GM13976 (cell line): ENCODE measurements at places on chromosomes 2 and 18.

DNA sequence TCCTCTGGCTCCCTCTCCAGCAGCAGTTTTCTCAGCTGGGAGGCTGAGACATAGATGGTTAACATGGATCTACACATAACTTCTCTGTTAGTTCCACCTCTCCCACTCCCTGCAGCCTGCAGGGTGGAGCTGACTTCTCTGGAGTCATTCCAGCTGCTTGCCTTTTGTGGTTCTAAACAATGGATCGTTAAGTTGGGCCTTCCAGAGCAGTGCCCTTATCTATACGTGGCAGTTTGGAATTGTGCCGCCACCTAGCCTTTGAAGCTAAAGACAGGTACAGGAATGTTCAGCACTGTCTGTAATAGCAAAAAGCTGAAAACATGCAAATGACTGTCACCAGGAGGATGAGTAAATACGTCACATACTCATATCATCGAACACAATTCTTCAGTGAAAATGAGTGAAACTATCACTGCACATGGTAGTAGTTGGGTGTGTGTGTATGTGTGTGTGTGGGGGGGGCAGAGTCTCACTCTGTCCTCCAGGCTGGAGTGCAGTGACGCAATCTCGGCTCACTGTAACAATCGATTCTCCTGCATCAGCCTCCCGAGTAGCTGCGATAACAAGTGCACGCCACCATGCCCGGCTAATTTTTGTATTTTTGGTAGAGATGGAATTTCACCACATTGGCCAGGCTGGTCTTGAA is 50.3 kb downstream of the SH2D6 start:
- DNase-seq, result no peak

DNA sequence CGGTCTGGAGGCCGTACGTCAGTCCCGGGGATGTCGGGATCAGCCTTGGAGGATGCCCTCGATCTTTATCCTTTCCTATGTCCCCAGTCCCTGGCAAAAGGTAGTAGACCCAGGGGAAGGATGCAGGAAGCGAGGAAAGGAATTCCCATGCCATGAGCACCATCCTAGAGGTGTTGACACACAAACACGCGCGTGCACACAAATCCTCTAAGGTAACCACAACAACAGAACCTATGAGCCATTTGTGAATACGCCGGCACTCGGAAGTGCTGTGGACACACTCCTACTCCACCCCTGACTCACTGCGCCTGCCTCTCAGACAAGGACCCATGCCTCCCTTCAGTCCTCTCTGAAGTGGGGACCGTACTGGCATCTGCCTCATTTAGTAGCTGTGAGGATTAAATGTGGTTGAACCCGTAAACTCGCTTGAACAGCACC is 11.3 kb upstream of the MLPH start:
- DNase-seq, result no peak

DNA sequence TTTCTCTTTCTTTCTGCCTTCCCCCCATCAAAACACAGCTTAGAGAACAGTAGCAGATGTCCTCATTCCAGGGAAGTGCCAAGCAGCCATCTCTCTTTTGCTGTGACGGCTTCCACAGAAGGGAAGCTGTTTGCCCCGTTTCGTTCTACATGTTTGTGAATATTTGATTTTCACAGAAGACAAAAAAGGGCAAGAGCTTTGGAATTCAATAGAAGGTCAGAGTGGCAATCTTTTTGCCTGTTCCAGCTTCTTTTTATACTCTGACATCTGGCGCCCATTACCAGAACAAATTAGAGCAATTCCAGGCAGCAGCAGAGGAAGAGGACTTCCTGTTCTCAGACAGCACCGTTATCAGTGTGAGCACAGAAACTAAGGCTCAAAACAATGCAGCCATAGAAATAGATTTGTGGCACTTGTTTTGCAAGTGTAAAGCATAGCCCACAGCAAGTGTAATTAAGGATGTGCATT is 79.0 kb upstream of the CDH19 start:
- DNase-seq, result no peak

GRCh38 chr2:62474176-62474575 is 31.8 kb downstream of the TMEM17 start:
- DNase-seq, result no peak

DNA sequence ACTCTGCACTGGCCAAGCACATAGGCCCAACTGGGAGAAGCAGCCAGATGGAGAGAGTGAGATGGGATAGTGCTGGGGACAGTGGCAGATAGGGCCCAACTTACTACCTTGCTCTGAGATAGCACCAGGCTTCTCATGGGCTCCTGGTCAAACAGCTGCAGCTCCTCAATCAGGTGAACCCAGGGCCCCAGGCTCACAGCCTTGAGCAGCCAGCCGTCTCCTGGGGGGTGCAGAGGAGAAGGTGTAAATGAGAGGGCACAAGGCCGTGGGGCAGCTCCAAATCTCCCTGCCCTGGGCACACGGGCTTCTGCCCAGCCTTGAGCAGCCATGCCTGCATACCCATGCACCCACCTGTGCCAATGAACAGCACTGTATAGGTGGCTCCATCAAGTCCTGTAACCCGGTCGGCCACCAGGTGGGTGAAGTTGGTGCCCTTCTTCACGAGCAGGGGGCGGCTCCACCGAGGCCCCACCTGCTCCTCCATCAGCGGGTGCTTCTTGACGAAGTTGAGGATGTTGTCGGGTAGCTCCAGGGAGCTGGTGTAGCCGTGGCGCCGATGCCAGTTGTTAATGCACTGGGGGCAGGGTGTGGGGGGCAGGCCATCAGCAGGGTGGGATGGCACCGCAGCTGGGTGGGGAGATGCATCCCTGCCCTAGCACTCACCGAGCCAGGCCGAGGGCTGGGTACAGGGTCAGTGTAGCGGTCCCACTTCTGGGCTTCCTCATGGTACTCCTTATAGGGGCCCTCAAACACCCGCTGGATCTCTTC is 5.9 kb upstream of the ANKRD39 start:
- DNase-seq, result no peak

DNA sequence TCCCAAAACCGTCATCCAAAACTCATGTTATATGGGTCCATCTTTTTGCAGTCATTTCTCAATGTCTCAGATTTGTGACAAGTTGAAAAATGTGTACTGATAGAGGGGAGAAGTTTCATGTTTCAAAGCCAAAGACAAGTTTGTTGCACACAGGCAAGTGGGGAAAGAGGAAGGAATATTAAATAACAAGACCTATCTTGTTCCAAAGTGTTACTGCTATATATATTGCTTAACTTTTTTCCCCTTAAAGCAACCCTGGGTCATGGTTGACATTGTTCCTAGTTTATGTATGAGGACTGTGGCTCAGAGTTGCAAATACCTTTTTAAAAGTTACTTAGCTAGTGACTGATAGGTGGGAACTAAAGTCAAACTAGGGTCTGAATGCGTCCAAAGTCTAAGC is 1.7 kb downstream of the ITGA4 start:
- no peak for DNase-seq

DNA sequence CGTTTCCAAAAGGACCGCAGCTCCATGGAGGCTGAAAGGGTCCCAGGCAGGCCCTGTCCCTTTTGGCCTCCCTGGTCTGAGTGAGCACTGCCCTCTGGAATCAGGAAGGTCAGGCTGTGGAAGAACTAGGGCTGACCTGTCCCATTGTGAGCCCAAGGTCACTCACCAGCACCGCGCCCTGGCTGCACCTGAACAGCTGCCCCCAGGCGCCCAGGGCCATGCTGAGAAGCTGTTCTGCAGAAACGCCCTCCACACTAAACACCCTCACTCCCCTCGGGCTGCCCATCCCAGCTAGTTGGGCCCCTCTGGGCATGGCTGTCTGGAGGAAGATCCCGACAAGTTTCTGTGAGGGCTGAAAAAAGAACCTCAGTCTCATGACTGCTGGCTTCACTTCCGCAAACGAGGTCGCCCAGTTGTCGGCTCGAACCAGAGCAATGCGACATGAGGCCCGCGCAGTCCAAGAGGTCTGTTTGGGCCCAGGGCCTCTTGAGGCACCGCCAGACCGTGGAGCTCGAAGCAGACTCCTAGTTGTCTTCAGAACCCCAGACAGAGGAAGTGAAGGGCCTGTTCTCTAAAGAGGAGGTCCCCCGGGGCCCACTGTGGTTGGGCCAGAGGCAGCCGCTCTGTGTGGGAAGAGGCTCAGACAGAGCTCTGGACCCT is 64.4 kb downstream of the INPP5D start:
- peak; percentile 81 for DNase-seq

DNA sequence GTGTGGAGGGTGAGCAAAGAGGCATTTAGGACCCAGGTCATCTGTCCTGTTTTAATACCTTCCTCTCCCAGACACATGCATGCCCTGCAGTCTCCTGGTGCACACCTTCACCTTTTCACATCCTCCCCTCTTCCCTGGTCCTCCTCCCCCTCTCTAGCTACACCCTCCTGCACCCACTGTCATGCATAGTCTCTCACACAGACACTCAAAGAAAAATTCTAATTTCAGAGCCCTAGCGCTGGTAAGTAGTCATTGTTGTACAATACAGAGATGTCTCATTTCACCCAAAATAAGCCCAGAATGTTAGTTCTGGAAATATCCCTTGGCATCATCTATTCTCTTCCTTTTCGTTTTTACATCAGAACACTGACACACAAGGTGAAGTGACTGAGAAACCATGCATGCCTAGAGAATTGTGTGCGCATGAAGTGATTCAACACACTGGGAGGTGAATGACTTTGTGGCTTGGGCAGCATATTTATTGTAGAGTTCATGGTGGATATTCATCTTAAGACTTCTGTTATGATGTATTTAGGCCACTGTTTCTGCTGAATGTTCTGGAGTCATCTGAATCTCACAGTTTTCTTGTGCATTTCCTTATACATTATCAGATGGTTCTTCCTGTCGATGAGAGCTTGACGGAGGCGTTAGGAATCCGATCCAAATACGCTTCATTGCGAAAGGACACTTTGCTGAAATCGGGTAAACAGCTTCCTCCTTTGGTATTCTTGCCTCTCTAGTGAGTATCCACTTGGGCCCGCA is 69.9 kb downstream of the COA5 start:
- no peak for DNase-seq

GRCh38 chr18:43950062-43950461 is 672.8 kb upstream of the SYT4 start:
- DNase-seq, result no peak

GRCh38 chr2:76080154-76080553 is 369.4 kb upstream of the GCFC2 start:
- no peak for DNase-seq

- no peak for DNase-seq
Measured at GRCh38 chr18:41324020-41324791, 630.8 kb upstream of the PIK3C3 start.

- DNase-seq, result no peak
Measured at GRCh38 chr2:23545396-23545795, 160.4 kb downstream of the KLHL29 start.

- DNase-seq, result no peak
Measured at GRCh38 chr2:643334-643733, 33.9 kb downstream of the TMEM18 start.

GRCh38 chr18:72738136-72738535 is 129.7 kb downstream of the NETO1 start:
- no peak for DNase-seq

DNA sequence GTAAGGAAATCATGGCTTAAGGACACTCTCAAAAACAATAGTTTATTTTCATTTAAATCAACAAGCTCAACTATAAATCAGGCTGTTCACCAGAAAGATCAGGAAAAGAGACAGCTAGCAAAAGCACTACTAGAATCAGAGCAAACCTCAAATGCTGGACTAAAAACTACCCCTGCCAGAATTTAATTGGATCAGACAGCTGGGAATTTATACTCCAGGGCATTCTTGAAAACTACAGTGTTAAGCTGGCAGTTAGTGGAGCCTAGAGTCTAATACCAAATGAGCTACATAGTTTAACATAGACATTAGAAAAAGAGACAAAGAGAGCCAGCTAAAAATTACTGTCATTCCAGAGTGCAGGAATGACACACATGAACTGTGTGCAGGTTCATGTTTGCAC is 1016.4 kb upstream of the CRIM1 start:
- no peak for DNase-seq

DNA sequence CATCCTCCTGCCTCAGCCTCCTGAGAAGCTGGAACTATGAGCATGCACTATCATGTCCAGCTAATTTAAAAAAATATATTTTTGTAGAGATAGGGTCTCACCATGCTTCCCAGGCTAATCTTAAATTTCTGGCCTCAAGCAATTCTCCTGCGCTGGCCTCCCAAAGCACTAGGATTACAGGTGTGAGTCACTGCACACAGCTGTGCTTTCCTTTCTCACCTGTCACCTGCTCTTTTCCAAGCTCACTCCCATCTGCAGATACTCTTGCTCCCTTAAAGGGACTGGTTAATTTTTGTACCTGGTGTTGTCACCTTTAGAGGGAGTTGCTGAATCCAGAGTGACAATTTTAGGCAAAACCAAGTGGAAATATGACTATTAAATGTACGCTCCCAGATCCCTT is 178.2 kb downstream of the LOXHD1 start:
- no peak for DNase-seq

- DNase-seq, result no peak
Measured at GRCh38 chr2:234773764-234774409, 177.9 kb upstream of the SH3BP4 start.

- no peak for DNase-seq
Measured at GRCh38 chr2:152427902-152428301, 92.9 kb downstream of the FMNL2 start.

GRCh38 chr2:62379566-62379965 is 126.4 kb downstream of the TMEM17 start:
- DNase-seq, result no peak

DNA sequence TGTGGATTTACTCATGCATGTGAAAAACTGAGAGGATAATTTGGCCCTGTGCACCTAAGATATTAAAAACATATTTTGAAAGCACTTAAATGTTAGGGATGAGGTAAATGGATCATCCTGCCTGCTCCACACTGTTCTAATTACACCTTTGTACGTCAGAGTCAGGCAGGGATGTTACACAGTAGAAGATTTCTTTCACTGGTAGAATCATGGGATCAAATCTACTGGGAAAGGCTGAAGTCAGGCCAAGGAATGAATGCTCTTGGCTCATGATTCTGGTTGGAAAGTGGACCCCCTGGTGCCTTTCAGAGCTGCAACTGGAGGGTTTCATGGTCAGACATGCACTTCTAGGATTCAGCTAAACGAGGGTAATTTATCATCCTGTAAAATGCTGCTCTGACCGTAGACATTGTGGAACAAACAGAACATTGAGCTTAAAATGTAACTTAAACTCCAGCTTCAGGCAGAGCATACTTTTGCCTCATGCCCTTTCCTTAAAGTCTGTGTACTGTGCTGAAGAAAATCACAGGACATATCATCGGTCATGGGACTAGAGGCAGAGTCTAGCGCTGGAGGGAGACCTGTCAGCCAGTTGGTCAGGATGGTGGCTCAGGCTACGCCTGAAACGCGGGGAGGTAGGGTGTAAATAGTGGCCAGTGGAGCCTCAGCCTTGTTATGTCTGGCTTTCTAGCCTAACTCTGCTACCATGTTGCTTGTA is 4.9 kb downstream of the KCNE4 start:
- DNase-seq, result no peak

DNA sequence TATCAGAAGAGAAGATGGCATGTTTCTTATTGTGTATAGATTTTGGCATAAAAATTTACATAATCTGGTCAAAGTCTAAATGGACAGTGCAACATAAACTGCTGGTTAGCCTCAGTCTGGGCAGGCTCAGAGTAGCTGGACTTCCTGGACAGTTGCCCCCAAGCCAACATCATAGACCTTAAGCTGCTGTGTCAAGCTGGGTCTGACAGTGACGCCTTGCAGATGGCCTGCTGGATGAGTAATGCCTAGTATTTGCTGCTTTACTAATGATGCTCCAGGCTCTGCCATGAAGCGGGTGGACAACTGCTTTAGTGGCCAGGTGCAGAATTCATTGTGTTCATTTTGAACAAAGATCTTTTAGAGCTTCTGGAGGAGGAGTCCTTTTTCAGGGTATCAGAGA is 603.7 kb upstream of the ZEB2 start:
- no peak for DNase-seq
